Activated CD4-positive, alpha-beta T cell treated with anti-CD3 and anti-CD28 coated beads, Interleukin-10, Interleukin-2, amounts not matched to agents 100 ng/mL and 50 ng/mL, durations not matched to agents 16 hours and 8 hours (primary cell): ENCODE measurements at places on chromosomes 7 and 10.

- no peak for DNase-seq
Observed at GRCh38 chr10:119658274-119658673, 7.1 kb downstream of the BAG3 start.

DNA sequence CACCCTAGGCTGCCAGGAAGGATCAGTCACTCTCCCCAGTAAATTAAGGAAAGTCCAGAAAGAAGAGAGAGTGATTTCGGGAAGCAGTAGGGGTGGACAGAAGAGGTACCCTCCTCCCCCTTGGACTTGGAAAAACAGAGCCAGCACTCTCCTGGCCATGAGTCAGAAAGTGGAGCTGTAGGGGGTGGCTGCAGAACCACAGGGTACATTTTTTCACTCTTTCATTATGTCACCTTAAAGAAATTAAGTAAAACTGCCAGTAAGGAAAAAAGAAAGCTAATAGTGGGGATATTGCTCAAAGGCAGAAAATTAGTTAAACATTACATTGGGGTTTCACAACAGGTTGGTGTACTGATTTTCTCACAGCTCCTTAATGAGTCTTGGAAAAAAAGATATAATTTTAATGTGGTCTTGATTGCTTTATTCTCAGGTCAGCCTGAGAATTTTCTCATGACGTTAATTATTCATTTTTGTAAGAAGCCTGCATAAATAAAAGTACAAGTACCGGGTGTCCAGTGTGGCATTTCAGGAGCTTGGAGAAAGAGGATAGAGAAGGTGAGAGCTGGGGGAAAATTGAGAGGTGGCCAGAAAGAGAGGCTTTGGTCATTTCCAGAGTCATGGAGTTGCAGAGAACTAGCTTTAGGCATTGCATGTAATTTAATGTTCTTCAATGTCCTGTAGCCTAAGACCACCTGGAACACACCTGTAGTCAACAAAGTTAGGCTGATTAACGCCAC lies 23.2 kb upstream of the AOAH start:
- DNase-seq = no peak

DNA sequence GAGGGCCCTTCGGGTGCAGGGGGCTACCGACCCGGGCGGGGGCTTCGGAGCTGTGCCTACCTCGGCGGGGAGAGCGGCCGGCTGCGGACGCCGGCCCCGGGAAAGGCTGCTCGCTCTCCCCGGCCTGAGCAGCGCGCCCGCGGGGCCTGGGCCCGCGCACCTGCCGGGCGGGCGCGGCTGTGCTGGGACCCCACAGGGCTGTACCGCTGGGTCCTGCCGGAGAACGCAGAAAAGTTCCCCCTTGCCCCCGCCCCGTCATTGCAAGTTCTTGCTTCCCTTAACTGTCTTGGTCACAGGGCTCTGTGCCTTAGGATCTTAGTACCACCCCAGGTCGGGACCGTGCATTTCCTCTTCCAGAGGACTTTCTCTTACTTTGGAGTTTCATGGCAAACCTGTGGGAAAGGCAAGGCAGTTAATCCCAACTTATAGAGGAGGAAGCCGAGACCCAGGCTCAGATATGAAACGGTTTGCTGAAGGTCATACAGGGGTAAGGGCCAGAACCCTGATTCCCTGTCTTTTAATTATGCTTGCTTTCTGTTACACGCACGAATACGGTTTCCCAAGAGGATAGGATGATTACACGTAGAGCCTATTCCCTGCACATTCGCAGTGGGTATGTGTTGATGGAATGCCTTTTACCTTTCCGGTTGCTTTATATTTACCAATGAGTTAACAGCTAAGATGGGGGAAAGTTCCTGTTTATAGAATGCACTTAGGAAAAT lies 652 bp downstream of the PCGF5 start:
- DNase-seq = peak; percentile 30

DNA sequence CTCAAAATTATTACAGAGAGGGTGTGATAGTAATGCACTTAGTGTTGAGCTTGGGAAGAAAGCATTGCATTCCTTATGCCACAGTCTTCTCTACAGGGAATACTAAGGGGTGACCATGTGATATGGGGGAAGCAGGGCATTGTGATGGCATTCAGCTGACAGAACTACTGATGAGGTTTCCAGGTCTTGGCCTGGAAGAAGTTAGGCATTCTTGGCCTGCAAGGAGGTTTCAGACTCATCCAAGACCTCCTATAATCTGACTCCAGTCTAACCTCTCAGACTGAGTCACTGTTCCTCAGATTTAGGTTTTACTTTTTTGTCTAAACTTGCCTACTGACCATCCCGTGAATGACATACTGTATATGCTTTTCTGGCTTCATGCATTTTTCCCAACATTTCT lies 7.9 kb downstream of the STMP1 start:
- no peak for DNase-seq

DNA sequence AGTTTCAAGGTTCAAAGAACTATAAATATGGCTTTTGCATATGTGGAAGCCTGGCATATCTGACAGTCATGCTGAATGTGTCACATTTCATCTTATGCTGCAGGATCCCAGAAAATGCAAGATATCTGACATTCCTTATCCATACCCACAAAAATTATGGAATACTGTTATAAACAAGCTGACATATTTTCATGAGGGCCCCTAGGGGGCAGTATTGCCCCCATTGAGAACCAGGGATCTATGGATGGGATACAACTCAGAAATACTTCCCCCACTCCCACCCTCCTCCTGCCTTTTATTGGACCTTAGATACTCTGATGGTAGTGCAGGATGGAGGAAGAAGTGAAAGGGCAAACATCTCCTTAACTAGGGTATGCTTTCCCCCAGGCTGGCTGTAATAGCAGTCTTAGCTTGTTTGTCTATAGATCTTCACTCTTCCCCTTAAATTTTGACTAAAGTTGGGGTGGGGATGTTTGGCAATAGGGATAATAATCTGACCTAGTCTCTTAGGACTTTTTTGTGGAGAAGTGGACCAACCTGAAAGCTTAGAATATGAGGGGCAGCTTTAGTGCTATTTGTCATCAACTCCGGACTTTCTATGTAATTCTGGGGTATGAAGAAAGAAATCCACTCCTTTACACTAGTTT lies 3.5 kb upstream of the GNGT1 start:
- DNase-seq = peak; percentile 10

DNA sequence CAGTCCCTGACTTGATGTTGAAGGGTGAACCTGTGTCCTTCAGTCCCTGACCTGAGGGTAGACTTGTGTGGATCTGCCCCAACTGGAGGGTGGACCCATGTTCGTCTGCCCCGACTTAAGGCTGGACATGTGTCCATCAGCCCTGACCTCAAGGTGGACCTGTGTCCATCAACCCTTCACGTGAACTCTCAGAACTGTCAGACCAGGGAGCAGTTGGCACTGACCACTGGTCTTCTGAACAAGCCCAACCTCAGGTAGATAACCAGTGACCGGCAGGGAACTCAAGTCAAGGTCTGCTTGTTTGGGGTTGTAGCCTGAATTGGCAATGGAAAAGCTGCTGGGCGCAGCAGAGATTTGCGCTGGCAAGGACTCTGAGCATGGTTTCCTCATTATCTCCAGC lies 96.5 kb downstream of the ADCY1 start:
- no peak for DNase-seq

- no peak for DNase-seq
Observed at GRCh38 chr7:55775051-55775420, 87.5 kb downstream of the SEPTIN14 start.

DNA sequence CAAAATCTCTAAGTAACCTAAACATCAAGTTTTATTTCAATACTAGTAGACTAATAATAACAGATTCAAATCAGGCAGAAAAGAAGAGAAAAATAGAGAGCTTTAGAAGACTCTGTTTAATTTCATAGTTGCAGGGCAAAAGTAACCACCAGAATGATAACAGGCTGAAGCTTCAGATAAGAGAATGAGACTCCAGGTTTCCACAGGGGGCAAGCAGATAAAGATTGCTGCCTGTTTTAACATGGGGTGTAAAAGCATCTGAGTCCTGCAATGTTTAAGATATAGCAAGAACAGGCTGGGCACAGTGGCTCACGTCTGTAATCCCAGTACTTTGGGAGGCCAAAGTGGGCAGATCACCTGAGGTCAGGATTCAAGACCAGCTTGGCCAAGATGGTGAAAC lies 11.0 kb downstream of the CROT start:
- DNase-seq = no peak

DNA sequence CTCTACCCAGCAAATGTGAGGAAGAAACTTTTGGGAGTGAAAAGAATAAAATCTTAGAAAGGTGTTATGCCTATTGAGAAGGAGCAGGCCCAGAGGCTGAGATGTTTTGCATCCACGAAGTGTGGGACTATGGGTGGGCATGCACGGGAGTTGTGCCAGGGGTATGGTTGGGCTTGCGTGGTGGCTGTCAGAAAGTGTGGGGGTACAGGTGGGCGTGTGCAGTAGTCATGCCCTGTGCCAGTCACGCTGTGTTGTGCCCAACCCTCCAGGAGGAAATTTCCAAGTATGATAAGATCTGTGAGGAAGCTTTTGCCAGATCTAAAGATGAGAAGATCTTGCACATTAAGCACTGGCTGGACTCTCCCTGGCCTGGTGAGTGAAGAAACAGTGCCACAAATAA lies 52.9 kb upstream of the ZMIZ2 start:
- no peak for DNase-seq

DNA sequence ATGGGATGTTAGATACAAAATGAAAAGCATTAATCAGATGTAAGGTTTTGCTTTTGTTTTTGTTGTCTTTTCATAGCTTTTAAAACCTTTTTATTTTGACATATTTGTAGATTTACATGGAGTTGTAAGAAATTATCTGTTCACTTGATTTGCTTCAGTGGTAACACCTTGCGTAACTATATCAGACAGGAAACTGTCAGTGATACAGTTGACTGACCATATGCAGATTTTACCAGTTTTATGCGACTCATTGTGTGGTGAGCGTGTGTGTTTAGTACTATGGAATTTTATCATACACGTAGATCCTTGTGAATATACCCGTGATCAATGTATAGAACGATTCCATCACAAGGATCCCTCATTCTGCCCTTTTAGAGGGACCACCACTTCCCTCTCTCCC lies 701.4 kb downstream of the SUGCT start:
- no peak for DNase-seq

GRCh38 chr7:17625043-17625442 lies 315.3 kb downstream of the SNX13 start:
- peak; percentile 24 for DNase-seq

DNA sequence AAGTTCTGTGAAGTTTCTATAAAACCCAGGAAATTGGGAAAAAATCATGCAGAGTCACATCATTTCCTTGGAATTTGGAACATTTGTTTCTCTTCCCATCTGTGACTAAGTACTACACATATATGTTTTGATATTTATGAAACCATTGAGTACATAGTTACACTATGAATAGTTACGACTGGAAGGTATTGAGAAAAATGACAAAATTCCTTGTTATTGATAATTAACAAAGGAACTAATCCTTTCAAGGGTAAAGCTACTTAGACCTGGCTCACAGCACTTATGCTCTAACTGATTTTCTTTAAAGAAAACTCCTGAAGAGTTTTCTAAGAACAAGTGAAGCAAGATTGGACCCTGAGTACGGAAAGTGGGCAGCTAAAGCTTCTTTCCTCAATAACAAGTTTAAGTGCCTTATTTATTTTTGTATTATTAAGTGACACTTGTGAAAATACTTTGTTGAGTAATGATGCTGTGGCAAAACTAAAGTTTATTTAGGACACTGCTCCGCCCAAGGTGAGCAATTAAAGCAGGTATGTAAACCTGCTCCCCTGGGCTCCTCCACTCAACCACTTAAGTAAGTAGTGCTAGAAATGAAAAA lies 12.0 kb upstream of the GLCCI1 start:
- no peak for DNase-seq

DNA sequence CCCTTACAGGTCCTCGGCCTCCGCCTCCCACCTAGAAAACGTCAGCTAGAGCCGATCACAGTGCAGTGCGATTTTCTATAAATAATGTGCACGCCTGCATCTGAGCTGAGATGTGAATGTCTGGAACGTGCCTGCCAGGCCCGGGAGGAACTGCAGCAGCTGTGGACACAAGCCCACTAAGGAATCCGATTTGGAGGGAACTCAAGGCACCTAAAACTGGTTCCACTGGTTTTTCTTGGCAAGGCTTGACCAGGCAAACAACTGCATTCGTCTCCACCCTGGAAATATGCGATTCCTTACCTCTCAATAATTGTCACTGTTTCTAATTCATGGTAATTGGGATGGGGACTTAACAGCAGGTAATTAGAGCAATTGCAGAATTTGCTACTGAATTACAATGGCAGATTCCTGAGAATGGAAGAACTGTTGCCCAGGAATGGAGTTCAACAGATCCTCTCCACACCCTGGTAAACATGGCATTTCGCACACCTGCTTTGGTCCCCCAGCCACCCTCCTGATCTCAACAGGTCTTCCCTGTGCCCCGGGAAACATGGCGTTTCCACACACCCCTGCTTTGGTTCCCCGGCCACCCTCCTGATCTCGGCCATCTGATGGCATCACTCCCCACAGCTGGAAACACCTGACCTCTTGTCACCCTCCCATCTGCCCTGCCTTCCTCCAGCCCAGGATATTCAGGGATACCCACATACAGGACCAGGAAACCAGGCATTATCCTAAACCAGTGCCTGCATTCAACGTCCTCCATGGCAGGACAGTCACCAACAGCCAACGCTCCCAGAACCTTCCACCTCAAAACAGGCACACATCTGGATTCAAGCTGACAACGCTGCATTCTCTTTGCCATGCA lies 76.0 kb downstream of the DIP2C start:
- no peak for DNase-seq

GRCh38 chr10:73731588-73732375 lies 12.4 kb upstream of the SEC24C start:
- DNase-seq = no peak

- DNase-seq = no peak
Observed at GRCh38 chr10:77286531-77287508, 350.8 kb downstream of the KCNMA1 start.

DNA sequence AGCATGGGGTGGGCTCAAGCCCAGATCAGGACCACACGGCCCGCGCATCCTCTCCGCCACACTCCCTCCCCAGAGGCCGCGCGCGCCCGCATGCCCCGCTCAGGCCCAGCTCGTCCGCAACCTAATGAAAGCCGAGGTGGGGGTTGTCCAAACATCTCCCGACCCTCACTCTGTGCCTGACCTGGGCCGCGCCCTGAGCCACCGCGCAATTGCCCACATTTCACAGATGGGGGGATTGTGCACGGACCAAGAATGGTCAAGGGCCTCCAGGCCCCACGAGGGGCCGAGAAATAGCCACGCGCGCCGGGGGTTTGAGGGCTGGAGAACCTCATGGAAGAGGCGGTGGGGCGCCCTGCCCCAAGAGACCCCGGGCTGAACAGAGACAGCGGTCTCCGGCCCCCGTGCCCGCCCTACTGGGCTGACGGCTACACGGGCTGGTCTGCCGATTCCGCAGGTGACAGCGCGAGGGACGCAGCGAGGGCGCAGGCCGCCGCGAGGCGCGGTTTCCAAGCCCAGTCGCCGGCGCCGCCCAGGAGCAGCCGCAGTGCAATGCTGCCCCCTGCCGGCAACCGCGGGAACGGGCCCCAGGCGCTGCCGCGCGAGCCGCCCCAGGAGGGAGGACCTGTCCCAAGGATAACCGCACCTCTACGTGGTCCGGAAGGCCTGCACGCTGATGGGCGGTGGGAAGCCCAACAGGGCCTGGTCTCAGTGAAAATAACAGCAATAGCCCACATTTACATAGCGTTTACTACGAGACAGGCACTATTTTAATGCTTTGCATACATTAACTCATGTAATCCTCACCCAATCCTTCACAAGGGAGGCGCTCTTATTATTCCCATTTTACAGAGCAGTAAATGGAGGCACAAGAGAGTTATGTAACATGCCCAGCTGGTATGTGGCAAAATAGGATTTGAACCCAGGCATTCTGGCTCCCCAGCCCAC lies 10.5 kb upstream of the GRID1 start:
- peak; percentile 84 for DNase-seq
